ENCODE measurements at places on chromosomes 1 and 21.

- no peak for DNase-seq
Observed at GRCh38 chr1:101282314-101283038, 45.7 kb downstream of the S1PR1 start.

- DNase-seq = no peak
Observed at GRCh38 chr1:172356620-172357019, 63.9 kb upstream of the C1orf105 start.

DNA sequence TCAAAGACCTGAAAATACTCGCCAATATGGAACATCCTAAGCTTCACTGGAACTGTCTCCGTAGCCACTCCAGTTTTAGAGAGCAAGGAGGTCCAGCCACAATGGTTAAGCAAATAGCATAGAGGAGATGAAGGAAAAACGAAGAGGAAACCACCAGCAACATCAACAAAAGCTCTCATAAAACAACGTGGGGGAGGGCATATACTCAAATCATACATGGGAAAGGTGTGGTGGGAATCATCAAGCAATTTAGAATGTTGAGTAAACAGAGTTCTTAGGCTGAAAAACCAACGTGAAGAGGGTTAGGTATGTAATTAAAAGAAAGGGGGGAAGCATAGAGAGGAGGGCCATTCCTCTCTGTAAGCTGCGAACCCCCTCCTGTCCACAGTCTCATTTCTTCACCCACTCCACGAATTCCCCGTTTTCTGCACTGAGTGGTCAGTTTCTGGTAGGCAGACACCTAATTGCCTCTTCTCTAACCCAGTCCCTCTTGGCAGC, 1.0 kb downstream of the TMEM59 start:
- no peak for DNase-seq

GRCh38 chr1:27526569-27527222, 36.7 kb upstream of the WASF2 start:
- no peak for DNase-seq

DNA sequence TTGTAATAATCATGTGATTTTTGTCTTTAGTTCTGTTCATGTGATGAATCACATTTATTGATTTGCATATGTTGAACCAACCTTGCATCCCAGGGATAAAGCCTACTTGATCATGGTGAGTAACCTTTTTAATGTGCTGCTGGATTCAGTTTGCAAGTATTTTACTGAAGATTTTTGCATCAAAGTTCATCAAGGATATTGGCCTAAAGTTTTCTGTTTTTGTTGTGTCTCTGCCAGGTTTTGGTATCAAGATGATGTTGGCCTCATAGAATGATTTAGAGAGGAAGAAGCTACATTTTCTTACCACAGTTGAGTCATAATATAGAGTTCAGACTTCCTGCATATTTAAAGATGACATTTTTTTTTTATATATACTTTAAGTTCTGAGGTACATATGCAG, 455.9 kb downstream of the PLPP3 start:
- DNase-seq = no peak

GRCh38 chr1:54784066-54784465, 17.1 kb downstream of the TTC22 start:
- no peak for DNase-seq

GRCh38 chr1:228735871-228736586, 750 bp downstream of the RHOU start:
- peak; percentile 30 for DNase-seq

GRCh38 chr1:27590917-27591508, 12.9 kb downstream of the AHDC1 start:
- DNase-seq = no peak

DNA sequence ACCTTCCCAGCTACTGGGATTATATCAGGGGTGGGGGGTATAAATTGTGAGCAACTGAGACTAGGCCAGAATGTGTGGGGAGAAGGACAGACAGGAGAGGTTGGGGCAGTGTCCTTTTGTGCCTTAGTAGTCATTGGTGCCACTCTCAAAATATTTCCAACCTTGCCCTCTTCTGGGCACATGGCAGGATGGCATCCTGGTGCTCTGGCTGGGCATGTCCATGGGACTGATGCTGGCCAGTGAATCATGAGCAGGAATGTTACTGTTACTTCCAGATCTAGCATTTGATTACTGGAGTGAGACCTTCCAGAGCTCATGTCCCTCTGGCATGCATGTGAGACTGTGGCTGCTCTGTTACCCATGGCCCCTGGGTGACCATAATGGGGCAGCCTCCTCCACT, 151.2 kb downstream of the MATN1 start:
- no peak for DNase-seq

GRCh38 chr1:115182012-115182715, 92.9 kb upstream of the TSPAN2 start:
- DNase-seq = no peak

DNA sequence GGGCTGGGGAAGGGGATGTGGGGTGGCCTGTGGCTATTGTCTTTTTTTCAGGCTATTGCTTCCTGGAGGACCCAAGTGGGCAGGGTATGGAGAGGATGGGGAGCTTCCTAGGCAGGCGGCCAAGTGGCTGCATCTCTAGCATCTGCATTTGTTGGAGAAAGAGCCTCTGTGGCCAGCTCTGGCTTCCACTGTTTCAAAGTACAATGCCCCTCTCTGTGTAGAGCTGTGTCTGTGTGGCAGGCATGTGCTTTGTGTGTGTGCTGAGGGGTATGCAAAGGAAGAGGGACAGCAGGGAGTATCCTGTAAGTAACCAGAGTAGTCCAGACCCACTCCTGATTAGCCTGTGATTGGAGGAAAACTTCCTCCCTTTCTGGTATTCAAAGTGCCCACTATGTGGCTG, 40.6 kb downstream of the KCNA2 start:
- no peak for DNase-seq

DNA sequence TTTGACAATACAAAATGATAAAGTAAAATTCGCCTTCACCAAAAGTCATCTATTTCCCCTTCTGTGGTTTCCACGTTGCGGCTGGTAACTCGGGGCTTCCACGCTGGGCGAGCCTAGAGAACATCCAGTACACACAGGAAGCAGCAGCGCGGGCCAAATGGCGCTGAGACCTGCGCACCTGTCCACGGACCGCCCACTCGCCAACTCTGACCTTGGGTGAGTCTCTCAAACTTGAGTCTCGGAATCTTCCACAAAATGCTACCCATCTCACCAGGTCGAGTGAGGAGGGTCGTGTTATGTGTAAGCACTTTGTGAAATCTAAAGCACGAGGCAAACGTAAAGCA, 820 bp upstream of the TTF2 start:
- peak; percentile 60 for DNase-seq

DNA sequence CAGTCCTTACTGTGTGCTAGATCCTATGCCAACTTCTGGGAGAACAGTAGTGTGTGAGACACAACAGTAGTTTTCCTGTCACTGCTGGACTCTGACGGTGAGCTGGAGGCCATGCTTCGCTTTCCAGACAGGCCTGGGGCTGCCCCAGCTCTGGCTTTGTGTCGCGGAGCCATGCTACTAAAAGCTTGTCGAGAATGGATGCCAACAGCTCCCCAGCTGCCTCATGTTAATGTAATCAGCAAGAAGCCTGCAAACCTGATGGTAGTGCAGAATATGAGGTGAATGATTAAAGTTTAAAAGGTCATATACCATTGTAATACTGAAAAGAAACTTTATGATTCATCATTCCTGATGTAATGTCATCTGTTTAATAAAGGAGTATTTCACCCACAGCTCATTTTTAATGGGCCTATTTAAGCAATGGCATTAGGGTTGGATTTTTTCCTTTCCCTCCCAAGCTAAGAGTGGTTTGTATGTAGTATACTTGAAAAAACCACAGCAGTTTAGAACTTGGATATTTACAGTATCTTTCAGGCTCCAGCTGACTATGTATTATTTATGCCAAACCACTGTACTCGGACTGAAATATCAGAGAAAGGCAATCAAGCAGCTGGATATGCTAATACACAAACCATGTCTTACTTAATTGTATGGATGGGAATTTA, 343.0 kb downstream of the NUF2 start:
- no peak for DNase-seq

DNA sequence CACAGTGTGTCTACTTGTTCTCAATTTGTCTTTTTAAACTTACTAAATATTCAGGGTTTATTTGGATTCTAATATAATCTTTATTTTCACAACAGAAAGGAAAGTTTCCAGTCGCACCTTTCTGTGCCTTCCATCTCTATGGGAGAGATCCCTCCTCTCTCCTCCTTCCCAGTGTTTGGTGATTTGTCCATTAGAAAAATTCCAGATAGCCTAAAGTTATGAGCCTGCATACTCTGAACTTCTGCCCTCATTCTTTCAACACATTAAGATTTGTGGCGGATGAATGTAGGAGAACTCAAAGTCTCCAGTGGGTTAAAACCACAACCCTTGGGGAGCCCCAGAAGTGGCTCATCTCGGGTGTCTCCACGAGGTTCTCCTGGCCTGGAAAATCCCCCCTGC, 3.6 kb downstream of the NHLH2 start:
- no peak for DNase-seq

- no peak for DNase-seq
Observed at GRCh38 chr1:43617668-43618067, 32.3 kb upstream of the KDM4A start.

- DNase-seq = peak; percentile 59
Observed at GRCh38 chr1:224116131-224116530, 2.2 kb downstream of the FBXO28 start.

- no peak for DNase-seq
Observed at GRCh38 chr1:48206371-48206770, 16.1 kb upstream of the SLC5A9 start.

DNA sequence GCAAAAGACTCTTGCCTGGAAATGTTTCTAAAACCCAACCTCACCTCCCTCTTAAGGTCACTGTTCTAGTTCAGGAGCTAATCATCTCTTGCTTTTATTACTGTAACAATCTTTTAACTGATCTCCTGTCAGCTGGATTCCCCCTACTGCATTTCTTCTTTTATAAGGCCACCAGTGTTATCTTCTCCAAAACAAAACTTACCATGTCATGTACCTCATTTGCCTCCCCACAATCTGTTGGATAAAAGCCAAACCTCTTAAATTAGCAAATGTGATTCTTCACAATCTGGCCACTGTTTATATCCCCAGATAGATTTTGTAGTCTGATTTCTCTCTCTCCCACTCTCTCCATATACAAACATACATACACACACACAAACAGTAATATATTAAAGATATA, 143.3 kb downstream of the DENND1B start:
- no peak for DNase-seq

- DNase-seq = no peak
Observed at GRCh38 chr1:236051242-236051791, 13.6 kb downstream of the NID1 start.

- DNase-seq = no peak
Observed at GRCh38 chr1:156358641-156359040, 10.4 kb upstream of the RHBG start.

- DNase-seq = no peak
Observed at GRCh38 chr1:241105147-241105546, 251.9 kb downstream of the RGS7 start.

- no peak for DNase-seq
Observed at GRCh38 chr1:107803579-107803978, 161.4 kb downstream of the VAV3 start.

GRCh38 chr1:39936724-39937491, 18.0 kb upstream of the MFSD2A start:
- no peak for DNase-seq

DNA sequence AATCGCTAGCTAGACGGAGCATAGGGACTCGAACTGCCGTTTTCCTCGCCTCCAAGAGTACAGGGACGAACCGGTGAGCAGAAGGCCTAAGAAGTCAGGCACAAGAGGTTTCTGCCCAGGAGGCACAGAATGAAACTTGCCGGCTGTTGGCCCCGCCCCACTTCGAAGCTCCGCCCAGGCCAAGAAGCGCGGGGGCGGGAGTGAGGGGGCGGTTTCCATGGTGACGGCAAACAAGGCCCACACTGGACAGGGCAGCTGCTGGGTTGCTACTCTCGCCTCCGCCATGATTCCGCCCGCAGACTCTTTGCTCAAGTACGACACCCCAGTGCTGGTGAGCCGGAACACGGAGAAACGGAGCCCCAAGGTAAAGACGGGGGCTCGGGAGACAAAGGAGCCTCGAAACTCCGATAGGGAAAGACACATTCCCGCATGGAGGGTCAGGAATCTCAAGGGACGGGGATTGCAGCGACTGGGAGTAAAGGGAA, at the start of gene DNALI1:
Gene DNALI1 (plus strand): TSS at position 229 of the 485 bp plus-strand sequence. CDS start 55 bp downstream, at position 284.
- DNase-seq = no peak

DNA sequence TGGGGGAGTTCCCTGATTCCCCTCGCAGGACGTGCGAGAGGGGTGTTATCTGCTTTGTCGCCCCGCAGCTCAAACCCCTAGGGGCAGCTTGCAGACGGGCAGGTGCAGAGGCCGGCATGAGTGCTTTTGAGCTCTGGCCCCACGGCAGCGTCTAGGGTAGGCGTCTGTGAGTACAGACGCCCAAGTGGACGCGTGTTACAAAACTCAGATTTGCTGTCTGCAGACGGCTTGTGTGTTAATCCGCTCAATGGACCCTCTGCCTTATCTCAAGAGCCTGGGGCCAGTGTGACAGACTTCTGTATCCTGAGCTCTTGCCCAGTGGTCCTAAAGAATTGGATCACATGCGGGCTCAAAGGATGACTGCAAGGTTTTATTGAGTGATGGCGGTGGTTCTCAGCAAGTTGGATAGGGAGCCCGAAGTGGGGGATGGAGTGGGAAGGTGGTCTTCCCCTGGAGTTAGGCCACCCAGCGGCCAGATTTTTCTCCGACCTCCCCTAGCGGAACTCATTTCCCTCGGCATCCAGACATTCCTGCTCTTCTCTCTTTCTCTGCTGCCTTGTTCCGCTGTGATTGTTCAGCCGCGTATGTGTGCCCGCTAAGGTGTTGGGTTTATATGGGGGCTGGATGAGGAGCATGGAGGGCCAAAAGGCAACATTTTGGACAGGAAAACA, 9.4 kb downstream of the CFHR4 start:
- no peak for DNase-seq

GRCh38 chr1:154952664-154953063, 3.2 kb downstream of the PBXIP1 start:
- no peak for DNase-seq

GRCh38 chr1:156424806-156425432, 55.9 kb downstream of the RHBG start:
- no peak for DNase-seq

- DNase-seq = no peak
Observed at GRCh38 chr1:156856282-156856785, 2.6 kb downstream of the INSRR start.

- DNase-seq = no peak
Observed at GRCh38 chr1:1259951-1260600, 13.6 kb upstream of the C1QTNF12 start.

DNA sequence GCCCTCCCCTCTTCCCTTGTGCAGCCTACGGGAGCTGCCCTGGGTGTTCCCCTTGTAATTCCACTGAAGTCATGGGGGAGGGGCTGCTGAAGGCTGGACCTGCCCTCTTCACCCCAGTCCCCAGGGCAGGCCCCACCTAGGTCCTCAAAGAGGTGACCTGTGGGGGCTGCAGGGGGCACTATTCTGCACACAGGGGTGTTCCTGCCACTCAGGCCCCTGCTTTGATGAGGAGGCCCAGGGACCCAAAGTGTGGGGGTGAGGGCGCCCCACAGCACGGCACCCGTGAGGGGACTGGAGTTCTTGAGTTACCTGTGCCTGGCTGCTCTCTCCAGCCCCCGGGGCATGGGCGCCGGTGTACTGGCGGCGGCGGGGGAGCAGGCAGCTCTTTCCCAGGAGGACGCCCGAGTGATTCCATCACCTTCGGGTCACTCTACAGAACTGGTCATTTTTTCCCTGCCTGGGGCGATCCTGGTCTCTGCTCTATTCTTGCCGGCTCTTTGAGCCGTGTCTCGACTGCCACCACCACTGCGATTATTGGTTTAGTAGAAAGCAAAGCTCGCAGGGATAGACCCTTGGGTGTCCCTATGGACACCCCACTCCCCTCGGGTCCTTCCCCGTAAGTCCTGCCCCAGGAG, 6.9 kb upstream of the PRDM16 start:
- no peak for DNase-seq

All from CD4-positive, alpha-beta T cell treated with Interleukin-15 for 4 hours (primary cell).